ENCODE measurements at places on chromosomes 5 and 9. TPM values are rescaled to one million over a fixed set of nuclear protein-coding genes. Genes with fewer than 3 reads are reported as not detected.

DNA sequence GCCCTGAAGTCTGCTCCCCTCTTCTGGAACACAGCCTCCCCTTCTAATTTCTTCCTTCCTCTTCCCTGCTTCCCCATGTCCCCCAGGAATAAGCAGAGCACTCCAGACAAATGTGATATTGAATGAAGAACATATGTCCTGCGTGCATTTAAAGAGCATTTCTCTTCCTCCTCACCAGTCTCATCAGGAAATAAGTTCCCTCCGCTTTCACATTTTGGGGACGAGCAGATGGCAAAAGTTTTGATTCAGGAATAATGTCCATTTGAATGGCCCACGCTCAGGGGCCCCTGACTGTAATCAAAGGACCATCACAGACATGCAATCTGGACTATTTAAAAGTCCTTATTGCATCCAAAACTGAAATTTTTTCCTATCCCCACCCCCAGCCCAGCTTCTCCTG lies 316.1 kb downstream of the CDK5RAP2 start:
- DNase-seq = no peak

MEF2C gene
- total RNA-seq = 22.0 TPM

CAMLG gene
- 34.6 TPM for total RNA-seq

BARHL1 gene
- total RNA-seq = not detected

DNA sequence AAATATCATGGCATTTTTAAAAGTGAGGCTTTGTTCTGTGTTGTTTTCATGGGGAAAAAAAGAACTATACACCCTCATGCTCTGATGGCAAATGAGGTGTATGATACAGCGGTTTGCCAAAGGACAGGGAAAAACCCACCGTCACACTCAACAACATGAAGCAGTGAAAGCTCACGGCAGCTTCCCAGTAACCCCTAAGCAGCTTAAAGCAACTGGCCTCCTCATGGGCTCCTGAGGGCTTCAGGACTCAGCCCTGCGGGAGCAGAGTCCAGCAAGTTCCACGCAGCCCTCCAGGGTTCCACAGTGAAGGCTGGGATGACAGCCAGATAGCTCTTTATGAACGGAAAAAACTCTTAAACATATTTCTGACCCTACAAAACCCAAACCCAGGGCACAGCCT lies 12.9 kb downstream of the BARHL1 start:
- no peak for DNase-seq

ORM2 gene
- total RNA-seq = not detected

GRCh38 chr5:125719681-125720347 lies 703.4 kb upstream of the GRAMD2B start:
- no peak for DNase-seq

ROPN1L gene
- 1.2 TPM for total RNA-seq

GRCh38 chr5:72519111-72519510 lies 11.9 kb upstream of the ZNF366 start:
- DNase-seq = no peak
